ENCODE measurements at places on chromosomes 13 and 19.

DNA sequence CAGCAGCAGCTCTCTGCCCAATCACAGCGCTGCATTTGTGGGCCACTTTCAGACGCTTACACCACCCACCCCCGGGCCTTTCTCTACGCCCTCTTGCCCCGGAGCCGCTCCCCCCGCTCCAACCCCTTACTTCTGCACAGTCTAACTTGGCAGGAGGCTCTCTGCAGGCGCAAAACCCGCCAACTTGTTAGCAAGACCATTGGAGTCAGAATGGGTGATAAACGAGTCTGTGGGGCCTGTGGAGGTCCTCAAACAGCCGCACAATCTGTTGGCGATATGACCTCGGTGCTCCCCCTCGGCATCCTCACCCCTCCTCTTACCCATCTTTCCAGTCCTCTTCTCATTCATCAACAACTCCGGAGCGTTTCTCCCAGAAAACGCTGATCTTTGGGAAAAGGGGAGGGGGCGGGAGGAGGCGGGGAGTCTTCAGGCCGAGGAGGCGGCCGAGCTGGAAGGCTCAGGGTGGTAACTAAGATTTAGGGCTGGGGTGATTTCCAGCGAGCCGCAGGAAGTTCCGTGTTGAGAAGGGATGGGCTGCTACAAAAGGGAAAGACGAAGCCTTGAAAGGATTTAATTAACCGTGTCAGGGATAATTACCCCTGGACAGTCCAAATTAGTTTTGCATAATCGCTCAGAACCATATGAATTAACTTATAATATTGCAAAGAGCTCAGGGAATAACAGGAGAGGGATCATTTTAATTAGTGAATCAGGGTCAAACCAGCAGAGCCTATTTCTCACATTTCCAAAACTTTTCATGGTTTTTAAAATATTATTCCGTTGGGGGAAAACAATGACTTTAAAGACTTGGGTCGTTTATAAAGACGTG, 4.1 kb downstream of the SOX21 start:
- DNase-seq, result peak; percentile 58

DNA sequence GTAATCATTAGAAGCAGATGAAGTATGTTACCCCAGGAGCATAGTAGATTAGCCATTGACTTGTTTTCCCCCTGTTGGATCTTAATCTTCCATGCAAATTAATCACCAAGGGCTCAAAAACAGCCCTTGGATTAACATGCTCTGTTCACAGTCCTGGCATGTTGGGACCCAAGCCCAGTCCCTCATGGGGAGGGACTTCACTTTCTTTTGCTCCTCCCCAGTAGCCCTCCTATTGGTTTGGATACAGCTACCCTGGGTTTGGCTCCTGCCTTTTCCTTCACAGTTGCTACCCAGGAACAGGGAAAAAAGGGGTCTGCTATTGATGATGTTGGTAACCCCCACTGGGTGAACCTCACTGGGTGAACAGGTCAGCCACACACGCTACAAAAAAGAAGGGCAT, 16.9 kb upstream of the PARP4 start:
- DNase-seq, result no peak

GRCh38 chr13:110305949-110306339, 1.0 kb downstream of the COL4A1 start:
- no peak for DNase-seq

DNA sequence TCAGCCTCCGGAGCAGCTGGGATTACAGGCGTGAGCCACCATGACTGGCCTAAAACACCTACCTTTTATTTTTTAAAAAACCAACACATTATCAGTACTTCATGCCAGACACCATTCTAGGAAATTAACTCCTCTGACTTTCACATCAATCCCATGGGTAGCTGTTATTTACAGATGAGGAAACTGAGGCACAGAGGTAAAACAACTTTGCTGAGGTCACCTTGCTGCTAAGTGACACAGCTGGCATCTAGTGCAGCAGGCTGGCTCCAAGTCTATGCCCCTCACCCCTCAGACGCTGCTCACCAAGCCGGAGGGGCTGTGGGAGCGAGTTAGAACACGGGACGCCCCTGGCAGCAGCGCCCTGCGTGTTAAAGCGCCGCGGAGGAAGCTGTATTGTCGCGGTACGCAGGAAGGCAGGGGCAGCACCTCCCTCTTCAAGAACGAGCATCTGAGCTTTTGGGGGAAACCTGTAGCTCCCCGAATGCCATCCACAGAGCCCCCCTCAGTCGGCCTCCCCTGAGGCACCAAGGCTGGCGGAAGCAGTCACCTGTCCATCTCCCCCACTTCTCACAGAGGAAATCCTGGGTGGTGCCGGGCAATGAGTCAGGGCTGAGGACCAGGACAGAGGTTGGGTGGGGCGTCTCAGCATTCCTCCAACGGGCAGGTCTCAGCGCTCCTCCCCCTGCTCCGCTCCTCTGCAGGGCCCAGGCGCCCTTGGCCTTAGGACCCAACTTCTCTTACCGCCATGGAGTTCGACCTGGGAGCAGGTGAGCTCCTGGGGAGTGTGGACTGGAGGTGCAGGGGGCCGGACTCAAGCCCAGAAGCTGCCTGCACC, at the start of gene C19orf33:
C19orf33 (plus strand) TSS at position 735 of the 835 bp plus-strand sequence; CDS start at position 746, 11 bp downstream.
- no peak for DNase-seq

GRCh38 chr19:33376423-33376822, 2.9 kb downstream of the CEBPG start:
- no peak for DNase-seq

DNA sequence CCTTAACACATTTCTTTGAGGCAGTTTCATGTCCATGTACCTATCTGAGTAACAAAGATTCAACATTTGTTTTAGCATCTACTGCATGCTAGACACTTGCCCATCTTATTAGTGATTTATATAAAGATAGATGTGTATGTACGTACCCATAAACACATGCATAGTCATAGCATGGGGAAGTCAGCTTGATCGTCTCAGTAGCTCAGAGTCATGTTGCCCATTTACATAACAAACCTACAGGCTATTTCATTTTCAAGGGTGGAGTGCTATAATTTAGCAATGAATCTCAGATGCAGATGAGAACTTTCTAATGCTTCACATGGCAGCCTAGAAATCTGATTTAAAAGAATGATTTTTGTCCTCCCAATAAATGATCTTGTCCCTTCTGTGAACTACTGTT, 23.5 kb downstream of the FLT1 start:
- DNase-seq, result no peak

- no peak for DNase-seq
These were observed 2.1 kb downstream of the NECTIN2 start for GRCh38 chr19:44848036-44848811.

GRCh38 chr13:43916828-43917227, 37.1 kb downstream of the LACC1 start:
- DNase-seq, result no peak

DNA sequence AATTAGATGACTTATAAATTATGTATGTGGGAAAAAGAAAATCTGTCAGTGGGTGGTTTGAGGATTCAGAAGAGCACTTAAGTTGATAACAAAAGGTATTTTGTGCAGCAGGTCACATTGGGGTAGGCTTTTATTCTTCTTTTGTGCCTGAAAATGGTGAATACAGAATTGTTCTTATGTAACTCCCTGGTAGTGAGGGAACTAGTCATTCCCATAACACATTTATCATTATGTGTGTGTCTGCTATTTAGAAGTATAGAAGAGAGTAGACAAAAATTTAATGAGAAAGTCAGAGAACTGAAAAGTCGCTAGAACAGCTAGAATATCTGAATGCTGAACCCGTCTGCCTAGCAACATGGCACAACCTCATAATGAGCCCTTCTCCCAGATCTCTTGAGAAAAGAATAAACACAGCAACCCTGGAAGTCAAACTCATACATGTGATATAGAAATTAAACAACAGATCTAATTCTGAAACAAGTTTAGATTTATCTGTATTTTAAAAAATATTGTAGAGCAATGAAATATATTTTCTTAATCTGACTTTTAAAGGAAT, 111.8 kb upstream of the EDNRB start:
- no peak for DNase-seq

DNA sequence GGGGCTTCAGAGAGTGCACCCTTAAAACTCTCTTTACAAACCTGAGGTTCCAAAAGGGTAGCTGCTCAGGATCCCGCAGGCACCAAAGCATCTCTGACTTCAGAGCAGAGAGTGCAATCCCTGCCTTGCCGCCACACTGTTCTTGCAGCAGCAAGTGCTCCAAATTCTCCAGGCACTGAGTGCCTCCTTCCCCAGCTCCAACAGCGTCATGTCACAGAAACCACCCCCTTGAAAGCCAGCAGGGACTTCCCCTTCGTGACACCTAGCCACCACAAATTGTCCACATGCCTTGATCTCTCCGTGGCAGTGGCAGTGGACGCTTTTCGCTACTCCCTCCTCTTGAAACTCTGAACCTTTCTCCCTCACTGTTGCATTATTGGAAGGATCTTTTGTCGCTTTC, 39.9 kb downstream of the MBNL2 start:
- no peak for DNase-seq

- DNase-seq, result no peak
These were observed 29.1 kb downstream of the SHISA2 start for GRCh38 chr13:26022538-26023292.

- DNase-seq, result no peak
These were observed 71.3 kb downstream of the DPF1 start for GRCh38 chr19:38152461-38153379.

DNA sequence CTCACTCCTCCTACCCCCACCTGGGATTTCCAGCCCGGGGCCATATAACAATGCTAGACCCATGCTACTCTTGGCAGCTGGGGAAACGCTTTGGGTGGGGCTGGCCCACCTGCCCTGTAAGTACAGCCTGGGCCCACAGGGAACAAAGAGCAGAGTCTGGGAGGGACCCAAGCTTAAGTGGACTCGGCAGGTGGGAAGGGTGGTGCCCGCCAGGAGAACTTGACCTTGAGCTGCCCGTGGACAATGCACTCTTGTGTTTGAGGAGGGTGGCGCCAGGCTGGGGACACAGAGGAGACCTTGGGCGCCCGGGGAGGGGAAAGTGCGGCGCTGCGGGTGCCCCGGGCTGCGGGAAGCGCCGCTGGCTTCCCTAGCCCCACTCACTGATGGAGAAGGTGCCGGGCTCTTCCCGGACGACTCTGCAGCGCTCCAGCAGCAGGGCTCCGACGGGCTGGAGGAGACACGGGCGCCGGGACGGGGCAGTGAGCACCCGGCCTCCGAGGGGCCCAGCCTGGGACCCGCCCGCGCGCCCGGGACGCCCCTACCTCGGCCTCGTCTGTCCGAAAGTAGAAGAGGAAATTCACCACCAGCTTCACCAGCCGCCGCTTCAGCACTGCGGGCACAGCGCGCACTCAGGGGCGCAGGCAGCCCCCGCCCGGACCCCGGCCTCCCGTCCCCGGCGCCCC, 607 bp downstream of the PLEKHJ1 start:
- DNase-seq, result no peak

GRCh38 chr13:75792526-75793187, 156.5 kb downstream of the LMO7 start:
- DNase-seq, result no peak

DNA sequence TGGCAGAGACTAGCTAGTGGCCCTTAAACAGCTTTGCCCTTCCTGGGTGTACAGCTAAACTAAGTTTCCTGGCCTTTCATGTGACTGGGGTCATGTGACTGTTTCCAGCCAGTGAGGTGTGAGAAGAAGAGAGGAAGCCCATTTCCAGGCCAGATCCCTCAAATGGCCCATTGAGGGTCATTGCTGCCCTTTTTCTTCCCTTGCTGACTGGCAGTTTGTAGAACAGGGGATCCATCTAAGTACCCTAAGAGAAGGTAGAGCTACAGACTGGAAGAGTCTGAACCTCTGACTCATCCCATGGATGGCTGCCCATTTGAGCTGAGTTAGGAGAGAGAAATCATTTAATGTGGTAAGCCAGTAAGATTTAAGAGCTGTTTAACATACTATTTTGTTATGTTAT, 2.8 kb downstream of the SWSAP1 start:
- DNase-seq, result peak; percentile 11

DNA sequence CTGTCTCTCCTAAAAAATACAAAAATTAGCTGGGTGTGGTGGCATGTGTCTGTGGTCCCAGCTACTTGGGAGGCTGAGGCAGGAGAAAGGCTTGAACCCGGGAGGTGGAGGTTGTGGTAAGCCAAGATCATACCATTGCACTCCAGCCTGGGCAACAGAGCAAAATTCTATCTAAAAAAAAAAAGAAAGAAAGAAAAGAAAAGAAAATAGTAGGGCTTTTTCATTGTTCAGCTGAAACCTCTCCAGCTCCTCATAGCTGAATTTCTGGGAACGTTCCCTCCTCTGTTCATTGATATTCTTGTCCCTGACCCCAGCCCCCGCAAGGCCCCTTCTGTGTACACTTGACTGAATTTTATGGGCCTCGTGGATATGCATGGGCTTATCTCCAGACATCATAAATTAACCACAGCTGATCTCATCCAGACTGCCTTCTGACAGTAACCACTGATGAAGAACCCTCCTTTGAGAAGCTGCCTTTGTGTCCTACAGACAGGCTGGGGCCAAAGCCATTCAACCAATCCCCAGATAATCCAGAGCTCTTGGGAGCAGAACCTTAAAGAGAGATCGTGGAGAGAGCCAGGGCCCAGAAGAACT, at the start of gene ELSPBP1:
ELSPBP1 (plus strand) TSS at position 424 of the 594 bp plus-strand sequence. CDS start 14,036 bp downstream, outside the sequence.
- DNase-seq, result no peak

DNA sequence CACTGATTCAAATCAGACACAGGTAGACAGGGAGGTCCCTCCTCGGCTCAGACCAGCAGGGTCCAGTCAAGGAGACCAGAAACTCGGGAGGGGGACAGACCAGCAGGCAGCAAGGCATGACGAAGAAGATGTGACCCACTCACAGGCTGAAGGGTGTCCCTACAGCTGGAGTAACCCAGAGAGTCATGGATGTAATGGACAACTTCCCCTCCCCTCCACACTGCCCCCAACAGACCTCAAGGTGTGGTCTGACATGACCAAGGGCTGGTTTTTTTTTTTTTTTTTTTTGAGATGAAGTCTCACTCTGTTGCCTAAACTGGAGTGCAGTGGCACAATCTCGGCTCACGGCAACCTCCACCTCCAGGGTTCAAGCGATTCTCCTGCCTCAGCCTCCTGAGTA, 34.1 kb downstream of the PBX4 start:
- DNase-seq, result no peak

- no peak for DNase-seq
These were observed 9.7 kb downstream of the CLN5 start for GRCh38 chr13:77001540-77001939.

GRCh38 chr13:97266772-97267417, 44.8 kb downstream of the MBNL2 start:
- no peak for DNase-seq

DNA sequence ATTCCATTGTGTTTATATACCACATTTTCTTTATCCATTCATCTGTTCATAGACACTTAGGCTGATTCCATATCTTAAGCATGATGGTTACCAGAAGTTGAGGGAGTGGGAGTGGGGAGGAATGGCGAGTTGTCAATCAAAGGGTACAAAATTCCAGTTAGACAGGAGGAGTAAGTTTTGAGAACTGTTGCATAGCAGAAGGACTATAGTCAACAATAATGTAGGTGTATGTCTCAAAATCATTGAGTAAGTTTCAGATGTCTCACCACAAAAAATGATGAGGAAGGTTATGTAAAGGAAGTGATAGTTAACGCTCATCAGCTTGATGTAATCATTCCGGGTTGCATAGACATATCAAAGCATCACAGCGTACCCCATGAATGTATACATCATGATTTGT, 4.6 kb upstream of the UBL3 start:
- DNase-seq, result no peak

- no peak for DNase-seq
These were observed 246.1 kb upstream of the DACH1 start for GRCh38 chr13:72113076-72113475.
